Inflammatory macrophage treated with lipopolysaccharide for 1 hour (primary cell): ENCODE measurements at places on chromosomes 5 and 9.
A peak's percentile ranks its signal among the peaks of the same experiment; 100 is the strongest.

DNA sequence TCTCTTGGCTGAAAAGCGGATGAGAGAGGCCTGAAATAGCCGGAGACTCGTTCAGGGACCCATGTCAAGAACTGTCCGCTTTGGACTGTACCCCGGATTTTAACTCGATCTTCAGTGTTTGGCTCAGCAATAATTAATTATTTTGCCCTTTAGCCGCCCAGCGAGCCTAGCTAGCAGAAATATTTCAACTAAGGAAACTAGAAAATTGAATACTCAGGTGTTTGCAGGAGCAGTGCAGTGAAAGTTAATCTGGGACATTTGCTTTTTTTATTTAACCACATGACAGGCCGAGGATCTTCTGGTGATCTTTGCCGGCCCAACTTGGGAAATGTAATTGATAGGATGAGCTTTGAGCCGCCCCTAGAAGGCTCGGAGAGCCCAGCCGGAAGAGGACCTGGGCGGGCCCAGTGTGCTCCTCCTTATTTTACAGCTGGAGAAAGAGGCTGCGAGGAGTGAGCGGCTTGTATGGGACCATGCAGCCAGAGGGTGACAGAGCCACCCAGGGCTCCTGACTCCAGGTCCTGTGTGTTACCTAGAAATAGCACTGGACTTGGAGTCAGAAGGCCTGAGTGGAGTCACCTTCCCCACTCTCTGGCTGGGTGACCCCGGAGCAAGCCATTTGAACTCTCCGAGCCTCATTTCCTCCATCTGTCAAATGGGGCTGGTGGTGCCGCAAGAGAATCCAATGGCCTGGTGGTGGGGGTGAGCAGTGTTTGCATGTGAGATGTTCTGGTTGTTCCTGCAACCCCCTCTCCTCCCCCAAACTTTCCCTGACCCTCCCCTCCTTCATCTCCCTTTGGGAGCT lies 2.4 kb downstream of the PPARGC1B start:
- DNase-seq: peak; percentile 25

GRCh38 chr5:109681763-109682162 lies 8.0 kb upstream of the MAN2A1 start:
- DNase-seq: no peak

DNA sequence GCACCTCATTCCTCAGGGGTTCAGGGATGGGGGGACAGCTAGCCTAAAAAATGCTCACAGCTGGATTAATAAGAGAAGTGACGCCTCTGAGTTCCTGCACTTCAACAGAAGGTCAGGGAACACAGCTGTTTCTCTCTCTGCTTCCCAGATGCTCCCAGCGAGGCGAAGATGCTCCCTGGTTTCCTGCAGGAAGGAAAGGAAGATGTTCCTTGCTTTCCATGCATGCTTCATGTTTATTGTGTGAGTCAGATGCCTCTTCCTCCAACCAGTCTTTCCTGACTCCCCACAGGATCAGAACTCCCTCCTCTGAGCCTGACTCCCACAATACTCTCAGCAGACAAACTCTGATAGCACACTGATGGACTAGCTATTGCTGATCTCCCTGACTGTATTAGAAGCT lies 71.9 kb downstream of the MFAP3 start:
- DNase-seq: no peak

DNA sequence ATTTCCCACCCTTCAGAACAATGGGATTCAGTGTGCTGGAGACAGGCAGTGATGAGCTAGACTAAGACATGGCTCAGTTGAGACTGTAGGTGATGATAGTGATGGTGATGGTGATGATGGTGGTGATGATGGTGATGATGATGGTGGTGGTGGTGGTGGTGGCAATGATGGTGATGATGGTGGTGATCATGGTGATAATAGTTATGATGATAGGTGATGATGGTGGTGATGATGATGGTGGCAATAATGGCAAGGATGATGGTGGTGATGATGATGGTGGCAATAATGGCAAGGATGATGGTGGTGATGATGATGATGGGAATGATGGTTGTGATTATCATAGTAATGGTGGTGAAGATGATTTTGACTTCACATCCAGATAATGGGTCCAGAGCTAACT lies 176.7 kb downstream of the NXNL2 start:
- no peak for DNase-seq

GRCh38 chr9:78144008-78144381 lies 91.9 kb upstream of the CEP78 start:
- DNase-seq: no peak

GRCh38 chr9:36939214-36939613 lies 94.9 kb downstream of the PAX5 start:
- no peak for DNase-seq

DNA sequence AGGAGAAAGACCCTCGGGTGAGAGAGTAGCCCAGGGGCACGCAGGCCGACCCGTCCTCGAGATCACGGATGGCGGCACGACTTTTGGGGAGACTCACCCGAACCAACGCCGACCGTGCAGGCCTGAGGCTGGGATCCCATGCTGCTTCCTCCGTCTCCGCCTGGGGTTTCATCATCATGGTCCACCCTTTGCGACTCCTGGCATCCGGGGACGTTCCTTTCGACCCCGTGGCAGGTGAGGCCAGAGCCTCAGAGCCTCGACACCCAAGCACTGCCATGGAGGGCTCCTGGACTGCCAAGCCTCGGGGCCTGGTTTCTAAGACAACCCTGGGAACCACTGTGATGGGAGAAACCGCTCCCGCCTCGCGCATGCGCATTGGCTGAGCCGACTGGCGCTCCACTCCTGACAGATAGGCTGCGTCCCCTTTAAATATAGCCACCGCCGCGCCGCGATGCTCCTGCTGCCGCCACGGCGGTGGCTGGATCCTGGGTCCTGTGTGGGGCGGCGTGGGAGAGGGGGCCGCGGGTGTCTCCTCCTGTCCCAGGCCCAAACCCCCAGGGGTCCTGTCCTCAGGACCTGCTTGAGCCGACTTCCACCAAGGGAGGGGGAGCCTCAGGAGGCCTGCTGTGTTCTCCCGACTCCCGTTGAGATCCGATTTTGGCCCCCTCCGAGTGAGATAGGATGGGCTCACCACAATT lies 481.6 kb downstream of the SPATA31A7 start:
- DNase-seq: no peak

GRCh38 chr5:116488356-116489041 lies 86.1 kb downstream of the SEMA6A start:
- peak; percentile 3 for DNase-seq

GRCh38 chr5:57094753-57095683 lies 78.8 kb upstream of the GPBP1 start:
- peak; percentile 6 for DNase-seq

DNA sequence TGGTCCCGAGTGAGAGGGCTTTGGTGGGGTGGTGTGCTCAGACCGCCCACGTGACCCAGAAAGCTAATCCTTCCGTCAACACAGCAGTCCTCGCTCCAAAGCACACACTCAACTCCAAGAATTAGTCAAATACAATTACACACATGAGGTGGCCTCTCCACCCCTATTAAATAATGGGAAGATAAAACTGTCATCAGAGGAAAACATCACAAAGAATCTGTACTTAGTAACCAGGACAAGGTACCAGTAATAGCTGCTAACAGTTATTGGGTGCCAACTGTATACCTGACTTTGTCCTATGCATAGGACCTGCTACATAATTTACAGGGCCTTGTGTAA lies 222.8 kb downstream of the HSPA4 start:
- DNase-seq: no peak

DNA sequence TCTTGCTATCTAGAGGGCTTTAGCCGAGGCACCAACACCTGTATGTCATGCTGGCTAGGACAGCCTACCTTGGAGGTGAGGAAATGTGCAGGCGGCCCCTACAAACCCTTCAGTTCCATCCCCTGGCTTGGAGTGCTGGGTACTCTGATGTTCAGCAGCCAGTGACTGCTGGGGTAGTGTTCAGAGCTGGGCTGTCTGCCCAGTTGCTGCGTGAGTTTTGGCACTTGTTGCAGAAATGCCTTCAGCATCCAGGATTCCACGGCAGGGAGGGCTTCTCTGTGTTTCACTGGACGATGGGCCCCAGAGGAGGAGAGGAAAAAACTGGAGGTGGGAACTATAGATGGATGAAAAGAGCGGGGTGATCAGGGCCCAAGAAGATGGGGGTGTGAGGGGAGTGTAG lies 10.4 kb downstream of the SWI5 start:
- DNase-seq: no peak

DNA sequence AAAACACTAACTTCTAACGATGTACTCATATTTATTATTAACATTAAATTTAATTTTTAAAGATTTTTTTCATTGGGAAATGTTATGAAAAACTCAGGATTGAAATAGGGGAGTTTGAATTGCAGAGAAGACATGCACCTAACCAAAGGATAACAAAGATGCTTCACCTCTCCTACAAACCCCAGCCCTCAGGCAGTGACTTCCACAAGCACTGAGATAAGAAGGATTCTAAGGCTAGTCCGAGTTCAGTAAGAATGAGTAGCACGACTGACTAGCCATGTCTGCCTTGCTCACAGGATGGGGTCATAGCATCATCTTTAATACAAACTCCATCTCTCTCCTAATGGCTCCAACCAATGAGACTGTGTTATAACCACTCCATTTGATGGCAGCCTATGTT lies 7.1 kb upstream of the OR5C1 start:
- DNase-seq: no peak

- no peak for DNase-seq
Measured at GRCh38 chr9:23011669-23012068, 565.0 kb downstream of the DMRTA1 start.

DNA sequence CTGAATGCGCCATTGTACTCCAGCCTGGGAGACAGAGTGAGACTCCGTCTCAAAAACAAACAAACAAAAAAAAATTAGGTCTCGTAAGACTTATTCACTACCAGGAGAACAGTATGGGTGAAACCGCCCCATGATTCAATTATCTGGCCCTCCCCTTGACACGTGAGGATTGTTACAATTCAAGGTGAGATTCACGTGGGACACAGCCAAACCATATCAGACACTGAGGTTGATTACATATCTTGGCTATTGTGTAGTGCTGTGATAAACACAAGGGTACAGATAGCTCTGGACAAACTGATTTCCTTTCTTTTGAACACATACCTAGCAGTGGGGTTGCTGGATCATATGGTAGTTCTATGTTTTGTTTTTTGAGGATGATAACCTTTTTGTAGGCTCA lies 42.4 kb upstream of the PWWP2A start:
- DNase-seq: no peak

DNA sequence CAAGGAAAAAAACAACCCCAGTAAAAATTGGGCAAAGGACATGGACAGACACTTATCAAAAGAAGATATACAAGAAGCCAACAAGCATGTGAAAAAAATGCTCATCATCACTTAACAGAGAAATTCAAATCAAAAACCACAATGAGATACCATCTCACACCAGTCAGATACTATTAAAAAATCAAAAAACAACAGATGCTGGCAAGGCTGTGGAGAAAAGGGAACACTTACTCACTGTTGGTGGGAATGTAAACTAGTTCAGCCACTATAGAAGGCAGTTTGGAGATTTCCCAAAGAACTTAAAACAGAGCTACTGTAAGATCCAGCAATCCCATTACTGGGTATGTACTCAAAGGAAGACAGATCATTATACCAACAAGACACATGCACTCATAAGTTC lies 157.4 kb downstream of the EDIL3 start:
- no peak for DNase-seq

GRCh38 chr5:90640484-90641059 lies 82.0 kb downstream of the ADGRV1 start:
- no peak for DNase-seq

DNA sequence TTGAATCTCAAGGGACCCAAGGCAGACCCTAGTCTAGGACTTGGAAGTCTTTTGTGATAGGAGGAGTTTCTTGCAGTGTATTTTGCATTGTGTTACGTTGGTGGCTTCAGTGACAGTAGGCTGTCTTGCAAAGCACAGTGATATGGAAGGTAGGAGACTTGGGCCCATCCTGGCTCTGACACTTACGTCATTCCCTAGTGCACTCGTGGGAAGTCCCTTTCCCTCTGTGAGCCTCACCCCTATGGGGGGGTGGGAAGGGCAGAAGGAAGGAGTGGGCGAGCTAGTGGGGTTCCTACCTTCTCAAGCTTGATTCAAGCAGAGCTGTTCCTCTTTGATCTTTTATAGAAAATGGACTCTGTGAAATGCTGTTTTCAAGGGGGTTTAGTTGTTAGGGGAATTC lies 9.2 kb upstream of the TEX53 start:
- peak; percentile 57 for DNase-seq

GRCh38 chr9:126481862-126482261 lies 131.9 kb upstream of the LMX1B start:
- no peak for DNase-seq

GRCh38 chr9:127545196-127546124 lies 66.6 kb upstream of the STXBP1 start:
- DNase-seq: no peak

- peak; percentile 91 for DNase-seq
Measured at GRCh38 chr5:83368319-83368718, 103.2 kb upstream of the VCAN start.

DNA sequence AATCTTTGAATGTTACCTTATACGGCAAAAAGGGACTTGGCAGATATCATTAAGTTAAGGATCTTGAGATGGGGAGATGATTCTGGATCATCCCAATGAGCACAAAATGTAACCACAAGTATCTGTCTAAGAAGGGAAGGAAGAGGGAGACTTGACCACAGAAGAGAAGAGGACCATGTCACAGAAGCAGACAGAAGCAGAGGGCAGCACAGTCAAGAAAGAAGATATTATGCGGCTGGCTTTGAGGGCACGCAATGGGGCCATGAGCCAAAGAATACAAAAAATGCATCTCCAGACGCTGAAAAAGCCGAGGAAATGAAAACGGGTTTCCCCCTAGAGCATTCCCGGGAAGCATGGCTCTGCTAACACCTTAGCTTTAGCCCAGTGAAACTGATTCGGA lies 225.3 kb downstream of the NR2F1-AS1 start:
- DNase-seq: no peak

DNA sequence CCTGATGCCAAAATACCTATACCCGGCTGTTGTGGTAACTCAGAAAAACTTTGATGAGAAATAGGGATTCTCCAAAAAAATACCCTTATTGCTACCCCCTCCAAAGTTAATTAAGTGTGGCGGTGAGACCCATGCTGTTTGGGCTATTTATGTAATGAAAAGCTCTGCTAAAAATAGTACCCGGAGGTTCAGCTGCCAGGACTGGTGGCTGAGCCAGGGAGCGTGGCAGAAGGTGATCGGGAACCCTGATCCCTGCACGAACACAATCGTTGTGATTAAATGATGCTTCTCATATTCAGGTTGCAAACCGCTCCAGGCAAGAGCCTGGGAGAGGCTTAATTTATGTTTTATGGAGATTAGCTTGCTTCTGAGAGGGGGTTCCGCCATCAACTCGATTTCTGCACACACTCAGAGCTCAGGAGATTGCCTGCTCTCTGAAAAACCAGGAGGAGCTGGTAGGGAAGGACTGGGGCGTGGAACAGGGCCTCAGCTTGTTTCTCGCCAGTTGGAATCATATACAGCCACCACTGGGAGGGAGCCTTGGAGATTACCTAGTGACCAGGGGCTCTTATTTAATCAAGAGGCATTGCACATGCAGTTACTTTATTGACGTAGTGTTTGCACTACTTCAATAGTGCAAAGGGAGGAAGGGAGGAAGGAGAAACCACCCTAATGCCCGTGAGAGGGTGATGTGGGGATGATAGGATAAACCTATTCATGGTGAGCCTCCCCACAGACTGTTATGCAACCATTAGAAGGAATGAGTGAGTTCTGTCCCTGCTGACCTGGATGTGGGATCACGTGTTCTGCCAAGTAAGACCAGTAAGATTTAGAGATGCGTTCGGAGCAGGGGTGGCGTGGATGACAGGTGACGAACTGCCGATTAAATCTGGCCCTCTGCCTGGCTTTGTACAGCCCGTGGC lies 23.4 kb downstream of the HRH2 start:
- DNase-seq: no peak
